ENCODE measurements at places on chromosomes 3 and 15.

GRCh38 chr15:52670087-52670486 is 9.1 kb downstream of the ATOSA start:
- DNase-seq: no peak

- DNase-seq: no peak
Measured at GRCh38 chr15:47194718-47195117, 522.6 kb upstream of the SEMA6D start.

DNA sequence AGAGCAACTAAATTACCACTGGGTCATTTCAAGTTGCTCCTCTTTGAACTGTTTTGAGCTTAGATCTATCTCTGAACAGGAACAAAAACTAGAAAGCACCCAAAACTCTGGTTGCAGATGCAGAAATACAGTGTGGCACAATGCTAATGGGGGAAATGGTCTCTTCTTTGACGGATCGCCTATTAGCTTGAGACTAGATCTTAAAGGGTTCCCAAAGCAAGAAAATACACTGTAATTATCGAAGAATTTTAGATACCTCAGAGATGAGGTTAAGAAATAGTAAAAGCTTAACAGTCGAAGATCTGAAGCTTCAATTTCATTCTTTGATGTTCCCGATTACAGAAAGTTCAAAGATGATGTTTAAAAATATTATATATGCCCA is 818 bp downstream of the PPP1R2 start:
- no peak for DNase-seq

DNA sequence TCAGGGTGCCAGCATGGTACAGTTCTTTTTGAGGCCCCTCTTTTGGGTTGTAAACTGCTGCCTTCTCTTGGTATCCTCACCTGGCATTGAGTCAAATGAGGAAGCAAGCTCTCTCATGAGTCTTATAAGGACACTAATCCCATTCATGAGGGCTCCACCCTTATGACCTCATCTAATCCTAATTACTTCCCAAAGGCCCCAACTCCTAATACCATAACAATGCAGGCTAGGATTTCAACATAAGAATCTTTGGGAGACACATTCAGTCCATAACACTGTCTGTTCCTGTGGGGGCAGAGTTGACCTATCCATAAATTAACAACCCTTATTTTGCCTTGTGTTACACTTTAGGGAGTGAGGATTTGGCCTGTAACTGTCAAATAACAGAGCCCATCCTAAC is 278.3 kb downstream of the LRTM1 start:
- DNase-seq: no peak

DNA sequence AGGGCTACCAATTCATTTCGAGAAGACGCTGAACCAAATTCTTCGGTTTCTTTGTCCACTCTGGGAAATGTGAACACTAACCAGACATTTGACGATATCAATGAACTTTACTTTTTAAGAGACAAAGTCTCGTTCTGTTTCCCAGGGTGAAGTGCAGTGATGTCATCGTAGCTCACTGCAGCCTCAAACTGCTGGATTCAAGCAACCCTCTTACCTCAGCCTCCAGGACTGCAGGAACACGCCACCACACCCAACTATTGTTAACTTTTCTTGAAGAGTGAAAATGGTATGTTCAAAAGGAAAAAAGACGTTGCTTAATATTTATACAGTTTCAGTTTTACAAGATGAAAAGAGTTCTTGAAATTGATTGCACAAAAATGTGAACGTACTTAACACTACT is 30.6 kb downstream of the MB21D2 start:
- no peak for DNase-seq

- no peak for DNase-seq
Measured at GRCh38 chr3:11434017-11434526, 161.9 kb downstream of the ATG7 start.

- DNase-seq: no peak
Measured at GRCh38 chr15:99976811-99977271, 243.6 kb upstream of the LYSMD4 start.

- no peak for DNase-seq
Measured at GRCh38 chr3:195129644-195130492, 141.1 kb downstream of the XXYLT1 start.

DNA sequence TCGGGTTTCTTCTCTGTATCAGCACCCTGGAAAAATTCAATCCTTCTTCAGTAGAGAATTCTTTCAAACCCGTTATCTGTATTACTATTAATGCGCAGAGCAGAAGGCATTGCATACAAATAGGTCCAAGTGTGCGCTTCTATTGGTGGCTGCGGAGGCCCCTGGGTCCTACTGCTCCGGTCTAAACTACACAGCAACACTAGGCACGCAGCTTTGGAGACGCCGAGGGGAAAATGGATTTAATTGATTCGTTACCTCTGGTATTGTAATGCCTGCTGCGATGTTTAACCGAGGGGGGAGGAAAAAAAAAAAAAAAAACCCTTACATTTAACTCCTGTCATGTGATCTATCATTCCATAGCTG is at the start of gene ROBO1:
ROBO1 (minus strand) TSS at position 94 of the 363 bp plus-strand sequence.
- DNase-seq: no peak

GRCh38 chr15:99416191-99417188 is 149.3 kb upstream of the MEF2A start:
- no peak for DNase-seq

DNA sequence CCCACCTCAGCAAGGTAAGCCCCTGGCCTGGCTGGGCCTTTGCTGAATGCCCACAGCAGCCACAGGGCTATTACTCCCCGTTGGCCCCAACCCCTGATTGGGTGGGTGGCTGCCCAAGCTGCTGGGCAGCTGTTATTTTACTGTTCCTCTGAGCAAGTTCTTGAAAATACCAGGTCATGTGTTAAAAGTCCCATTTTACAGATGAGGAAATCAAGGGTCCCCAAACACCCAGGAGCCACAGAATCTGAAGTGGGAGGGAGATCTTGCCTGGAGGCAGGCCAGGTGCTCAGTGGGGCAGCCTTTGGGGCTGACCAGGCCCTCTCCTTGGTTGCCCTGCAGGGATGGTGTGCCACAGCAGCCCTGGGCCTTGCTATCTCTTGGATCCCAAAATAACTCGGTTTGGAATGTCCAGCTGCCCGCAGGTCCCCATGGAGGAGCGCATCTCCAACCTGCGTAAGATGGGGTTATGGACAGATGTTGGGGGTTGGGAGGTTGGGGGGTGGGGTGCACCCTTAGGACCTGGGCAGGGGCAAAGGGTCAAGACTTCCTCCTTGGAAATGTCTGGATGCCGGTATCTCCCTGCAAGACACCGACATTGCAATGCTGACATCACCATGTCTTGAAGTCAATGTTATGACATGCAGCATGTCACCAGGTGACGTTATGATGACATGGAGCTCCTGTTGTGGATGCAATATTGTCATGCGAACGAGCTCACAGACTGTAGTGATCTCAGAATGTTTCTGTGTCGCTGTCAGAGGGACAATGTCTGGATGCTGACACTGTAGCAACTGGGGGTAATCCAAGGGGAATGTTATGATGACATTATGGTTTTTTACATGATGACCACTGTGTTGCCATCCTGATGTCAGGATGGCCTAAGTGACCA is 13.3 kb upstream of the CSPG4 start:
- DNase-seq: peak; percentile 28

DNA sequence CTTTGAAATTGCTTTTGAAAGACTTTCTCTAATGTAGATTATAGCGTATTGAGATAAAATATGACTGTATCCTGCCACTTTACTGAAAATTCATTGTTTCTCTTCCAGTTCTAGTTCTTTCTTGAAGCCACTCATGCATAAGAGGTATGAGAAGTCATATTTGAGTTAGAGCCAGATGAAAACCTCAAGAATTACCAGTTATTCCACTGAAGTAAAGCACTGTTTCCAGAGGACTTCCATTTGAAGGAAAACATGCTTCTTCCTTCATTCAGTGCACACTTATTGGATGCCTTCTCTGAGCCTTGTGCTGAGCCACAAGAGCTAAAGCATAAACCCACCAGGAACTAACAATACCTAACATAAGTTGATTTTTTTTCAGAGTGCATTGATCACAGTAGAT is 513.4 kb downstream of the ZNF385D start:
- DNase-seq: no peak

- no peak for DNase-seq
Measured at GRCh38 chr3:84066915-84067314, 891.9 kb upstream of the CADM2 start.

DNA sequence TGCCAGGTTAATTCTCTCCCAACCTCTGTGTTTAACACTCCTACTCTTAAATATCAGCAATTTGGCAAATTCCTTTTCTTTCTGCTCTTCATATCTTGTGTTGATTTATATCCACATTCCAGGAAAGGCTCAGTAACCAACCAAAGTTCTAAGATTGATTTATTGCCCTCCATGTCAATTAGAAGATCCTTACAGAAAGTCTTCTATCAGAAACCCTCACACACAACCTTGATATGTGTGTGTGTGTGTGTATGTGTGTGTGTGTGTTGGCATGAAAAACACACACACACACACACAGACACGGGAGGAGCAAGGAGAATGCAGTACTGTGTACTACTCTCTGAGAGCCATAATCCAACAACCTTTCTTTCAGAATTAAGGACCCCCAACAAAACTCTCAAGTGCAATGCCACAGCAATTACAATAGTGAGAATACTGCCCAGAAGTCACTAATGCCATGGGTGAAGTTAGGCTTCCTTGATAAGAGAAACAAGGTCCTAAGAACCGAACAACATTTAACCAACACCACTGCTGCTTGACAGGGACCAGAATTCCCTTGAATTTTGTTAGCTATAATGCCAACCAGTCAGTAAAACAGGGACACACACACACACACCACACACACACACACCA is 1.1 kb downstream of the LSAMP start:
- DNase-seq: no peak

DNA sequence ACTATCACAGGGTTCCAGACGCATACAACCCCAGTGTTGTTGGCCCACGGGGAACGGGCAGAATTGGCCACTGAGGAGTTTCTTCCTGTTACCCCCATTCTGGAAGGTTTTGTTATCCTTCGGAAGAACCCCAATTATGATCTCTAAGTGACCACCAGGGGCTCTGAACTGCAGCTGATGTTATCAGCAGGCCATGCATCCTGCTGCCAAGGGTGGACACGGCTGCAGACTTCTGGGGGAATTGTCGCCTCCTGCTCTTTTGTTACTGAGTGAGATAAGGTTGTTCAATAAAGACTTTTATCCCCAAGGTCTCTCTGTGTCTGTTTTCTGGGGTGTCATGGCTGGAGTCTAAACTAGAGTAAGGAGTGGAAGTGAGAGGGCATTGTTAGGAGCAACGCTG is 5.7 kb upstream of the EIF4G1 start:
- no peak for DNase-seq

DNA sequence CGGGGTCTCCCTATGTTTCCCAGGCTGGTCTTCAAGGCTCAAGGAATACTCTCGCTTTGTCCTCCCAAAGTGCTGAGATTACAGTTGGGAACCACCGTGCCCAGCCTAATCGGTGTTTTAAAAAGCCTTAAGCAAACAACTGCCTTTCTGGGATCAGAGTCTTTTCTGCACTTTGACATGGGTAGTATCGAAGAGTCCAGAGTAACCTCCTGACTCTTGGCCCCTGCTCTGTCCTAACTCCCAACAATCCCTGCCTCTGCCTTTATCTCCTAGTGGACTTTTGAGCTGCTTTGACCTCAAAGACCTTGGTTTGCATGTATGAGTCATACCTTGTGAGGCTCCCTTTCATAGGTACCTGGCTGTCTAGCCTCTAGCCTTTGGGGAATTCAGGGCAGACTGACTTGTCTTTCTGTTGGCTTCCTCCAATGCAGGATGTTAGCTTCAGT is 21.0 kb upstream of the HACD2 start:
- DNase-seq: no peak

DNA sequence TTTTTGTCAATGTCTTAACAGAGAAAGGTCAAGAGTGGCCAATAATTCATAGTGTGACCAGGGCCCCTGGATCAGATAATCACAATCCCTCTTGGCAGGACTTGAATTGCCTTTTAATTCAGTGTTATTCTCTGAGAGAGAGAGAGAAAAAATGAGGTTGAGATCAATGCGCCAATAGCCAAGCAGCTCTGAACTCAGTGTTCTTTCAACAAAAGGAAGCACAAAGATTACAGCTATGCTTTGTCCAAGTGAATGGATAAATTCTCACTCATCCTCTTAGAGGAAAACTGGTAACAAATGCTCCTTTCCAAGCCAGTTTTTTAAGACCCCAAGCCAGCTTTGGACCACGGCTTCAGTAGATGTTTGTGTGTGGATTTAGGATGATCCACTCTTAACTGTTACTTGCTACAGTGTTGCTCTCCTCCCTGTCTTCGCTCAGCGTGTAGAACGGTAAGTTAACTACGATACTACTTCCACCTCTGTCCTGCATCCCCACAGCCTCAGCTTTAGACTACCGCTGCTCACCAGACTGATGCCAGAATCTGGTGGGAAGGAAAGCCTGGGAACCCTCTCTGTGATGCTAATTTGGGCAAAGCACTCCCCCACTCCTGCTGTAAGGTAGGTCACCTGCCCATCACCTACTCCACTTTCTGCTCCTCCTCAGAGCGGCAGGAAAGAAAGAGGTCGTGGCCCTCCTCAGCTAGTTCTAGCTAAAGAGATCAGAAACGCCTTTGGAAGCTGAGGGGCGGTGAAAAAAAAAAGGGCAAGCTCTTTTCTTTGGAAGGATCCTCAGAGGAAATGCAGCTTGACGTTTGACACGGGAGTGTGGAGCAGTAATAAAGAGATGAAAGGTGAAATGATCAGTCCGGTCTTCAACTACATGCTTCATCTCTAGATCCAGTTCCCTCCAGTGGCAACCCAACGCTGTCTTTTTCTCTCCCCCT is 46.8 kb upstream of the LPP start:
- no peak for DNase-seq

- DNase-seq: no peak
Measured at GRCh38 chr3:139928708-139929505, 6.1 kb upstream of the CLSTN2 start.

GRCh38 chr15:58587486-58587885 is 155.7 kb downstream of the LIPC start:
- no peak for DNase-seq

DNA sequence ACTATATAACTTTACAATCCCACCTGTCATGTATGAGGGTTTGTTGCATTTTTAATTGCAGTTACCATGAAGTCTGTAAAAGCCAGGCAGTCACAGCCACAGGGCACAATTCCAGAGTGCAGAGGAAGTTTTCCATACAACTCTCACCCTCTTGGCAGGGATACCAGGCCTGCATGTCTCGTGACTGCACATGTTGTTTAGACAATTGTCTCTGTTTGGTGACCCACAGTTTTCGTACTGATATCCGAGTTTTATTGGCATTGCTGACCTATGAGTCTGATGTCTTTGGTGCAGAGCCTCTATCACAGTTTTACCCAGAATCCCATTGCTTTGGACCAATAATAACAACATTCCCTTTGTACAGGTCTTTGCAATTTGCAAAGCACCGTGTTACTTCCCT is 24.9 kb upstream of the MYZAP start:
- DNase-seq: no peak

GRCh38 chr15:29734917-29735572 is 87.2 kb downstream of the TJP1 start:
- no peak for DNase-seq

GRCh38 chr3:104005815-104006214 is 1360.9 kb upstream of the ALCAM start:
- DNase-seq: no peak

GRCh38 chr3:72412340-72412956 is 435.8 kb downstream of the SHQ1 start:
- no peak for DNase-seq

Data from breast epithelium (tissue), 4 donors.